ENCODE measurements at places on chromosomes 11 and 22. TPM values are rescaled to one million over a fixed set of nuclear protein-coding genes. Genes with fewer than 3 reads are reported as not detected.

Gene NADSYN1
- 75.9 TPM for total RNA-seq

Gene OVOL1
- total RNA-seq: 17.4 TPM

Gene P4HA3
- 1.7 TPM for total RNA-seq

Gene GRIK4
- 0.25 TPM for total RNA-seq

Gene GAL3ST1
- total RNA-seq: not detected

Gene UBQLNL
- 0.98 TPM for total RNA-seq

Gene CSTF3
- total RNA-seq: 13.3 TPM

Gene IRAG1
- total RNA-seq: 18.2 TPM

Gene CYTH4
- 16.2 TPM for total RNA-seq

Gene OR8D4
- total RNA-seq: not detected

Gene KRTAP5-8
- not detected for total RNA-seq

Gene MUC2
- not detected for total RNA-seq

Gene DDTL
- not detected for total RNA-seq

Gene FADD
- total RNA-seq: 21.6 TPM

Gene OR51T1
- total RNA-seq: not detected

All from vagina (tissue), 2 donors.